ENCODE measurements at places on chromosomes 11 and 22.

GRCh38 chr11:34218067-34218466 lies 112.6 kb downstream of the NAT10 start:
- DNase-seq, result no peak

- DNase-seq, result no peak
Observed at GRCh38 chr11:100939571-100939970, 190.0 kb downstream of the PGR start.

DNA sequence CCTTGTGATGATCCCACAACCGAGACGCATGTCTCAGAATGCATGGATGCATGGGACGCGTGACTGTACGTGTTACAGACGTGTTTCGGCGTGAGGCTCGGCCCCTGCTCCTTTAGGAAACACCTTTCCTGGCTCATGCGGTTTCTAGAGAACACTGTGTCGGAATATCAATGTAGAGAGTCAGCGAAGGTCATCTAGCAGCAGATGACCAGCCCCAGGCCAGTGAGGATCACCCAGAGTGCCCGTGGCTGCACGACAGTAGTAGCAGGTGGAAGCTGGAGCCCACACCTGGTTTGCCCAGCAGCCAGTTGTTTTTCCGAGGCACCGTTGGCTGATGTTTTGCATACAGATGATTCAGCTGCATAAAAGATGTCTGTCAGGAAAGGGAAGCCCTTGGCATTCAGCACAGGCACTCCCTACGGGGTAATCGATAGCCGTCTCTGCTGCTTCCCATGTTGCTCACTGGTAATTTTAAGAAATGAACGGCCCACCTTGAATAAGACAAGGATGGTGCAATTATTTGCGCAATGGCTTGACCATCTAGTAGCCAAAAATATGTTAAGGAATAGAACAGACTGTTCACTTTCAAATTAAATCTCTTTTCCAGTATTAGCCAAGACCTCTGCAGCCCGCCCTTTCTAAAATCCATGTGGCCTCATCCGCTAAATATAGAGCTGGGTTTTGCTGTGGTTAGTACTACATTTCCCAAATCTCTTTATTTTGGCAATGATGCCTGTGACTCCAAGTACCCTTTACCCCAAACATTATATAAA lies 1.1 kb upstream of the CLTCL1 start:
- no peak for DNase-seq

- no peak for DNase-seq
Observed at GRCh38 chr11:1041149-1041467, 4.6 kb upstream of the MUC6 start.

GRCh38 chr11:118497831-118498230 lies 29.4 kb upstream of the TTC36 start:
- no peak for DNase-seq

DNA sequence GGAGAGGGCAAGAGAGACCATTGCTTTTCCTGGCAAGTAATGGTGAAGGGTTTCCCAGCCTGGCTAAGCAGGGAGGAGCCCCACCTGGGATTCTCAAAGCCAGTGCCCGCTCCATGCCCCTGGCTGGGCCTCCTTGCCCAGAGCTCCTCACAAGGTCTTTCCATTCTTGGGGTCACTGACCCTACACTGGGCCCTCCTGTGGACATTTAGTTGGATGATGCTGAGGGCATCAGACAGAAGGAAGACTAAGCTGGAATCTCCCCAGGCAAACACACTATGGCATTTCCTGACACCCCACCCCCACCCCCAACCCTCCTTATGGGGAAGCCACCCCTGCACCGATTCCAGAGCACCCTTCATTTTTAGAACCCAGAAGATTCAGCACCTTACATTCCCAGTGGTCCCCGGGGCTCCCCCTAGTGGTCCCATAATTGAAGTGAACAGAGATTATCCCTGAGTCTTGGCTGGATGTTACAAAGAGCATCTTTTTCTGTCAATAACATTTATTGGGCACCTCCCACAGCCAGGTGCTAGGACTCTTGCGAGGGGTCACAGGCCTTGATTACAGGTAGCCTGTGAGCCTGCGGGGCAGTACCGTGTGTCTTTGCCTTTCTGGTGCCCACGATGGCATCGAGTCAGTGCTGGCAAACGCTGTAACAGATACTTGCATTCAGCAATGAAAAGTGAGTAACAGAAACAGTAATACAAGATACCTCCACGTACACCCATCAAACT lies 548.5 kb downstream of the BUD13 start:
- DNase-seq, result peak; percentile 60

GRCh38 chr22:37419370-37419968 lies 7.8 kb downstream of the ELFN2 start:
- no peak for DNase-seq

DNA sequence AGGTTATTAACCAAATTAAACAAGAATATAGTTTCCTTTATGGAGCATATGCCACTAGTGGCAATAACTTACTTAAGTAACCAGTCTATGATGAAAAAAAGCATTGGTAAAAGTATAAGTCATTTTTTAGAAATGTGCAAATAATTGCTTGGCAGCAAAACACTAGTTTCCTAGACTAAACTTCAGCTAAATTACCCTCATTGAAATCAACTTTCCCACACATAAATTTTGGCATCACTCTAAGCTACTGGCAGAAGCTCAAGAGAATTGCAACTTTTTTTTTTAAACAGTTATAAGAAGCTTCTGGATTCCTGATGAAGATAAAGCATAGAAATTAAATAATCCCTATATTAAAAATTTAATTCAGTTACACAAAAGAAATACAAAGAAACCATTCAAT lies 12.5 kb downstream of the CCDC34 start:
- no peak for DNase-seq

GRCh38 chr11:68992743-68993255 lies 12.0 kb upstream of the MRGPRD start:
- no peak for DNase-seq

DNA sequence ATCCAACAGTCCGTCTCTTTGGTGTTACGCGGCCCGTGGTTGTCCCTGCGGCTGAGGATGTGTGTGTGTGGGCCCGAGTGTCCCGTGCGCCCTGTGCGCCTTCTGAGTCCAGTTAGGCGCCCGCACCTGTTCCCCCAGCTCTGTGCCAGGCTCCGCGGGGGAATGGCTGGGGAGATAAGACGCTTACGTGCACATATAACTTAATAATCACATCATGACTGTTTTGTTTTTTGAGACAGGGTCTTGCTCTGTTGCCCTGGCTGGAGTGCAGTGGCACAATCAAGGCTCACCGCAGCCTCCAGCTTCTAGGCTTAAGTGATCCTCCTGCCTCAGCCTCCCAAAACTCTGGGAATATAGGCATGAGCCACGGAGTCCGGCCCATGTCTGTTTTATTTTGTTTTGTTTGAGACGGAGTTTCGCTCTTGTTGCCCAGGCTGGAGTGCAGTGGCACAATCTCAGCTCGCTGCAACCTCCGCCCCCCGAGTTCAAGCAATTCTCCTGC lies 817 bp downstream of the ARL2 start:
- no peak for DNase-seq

DNA sequence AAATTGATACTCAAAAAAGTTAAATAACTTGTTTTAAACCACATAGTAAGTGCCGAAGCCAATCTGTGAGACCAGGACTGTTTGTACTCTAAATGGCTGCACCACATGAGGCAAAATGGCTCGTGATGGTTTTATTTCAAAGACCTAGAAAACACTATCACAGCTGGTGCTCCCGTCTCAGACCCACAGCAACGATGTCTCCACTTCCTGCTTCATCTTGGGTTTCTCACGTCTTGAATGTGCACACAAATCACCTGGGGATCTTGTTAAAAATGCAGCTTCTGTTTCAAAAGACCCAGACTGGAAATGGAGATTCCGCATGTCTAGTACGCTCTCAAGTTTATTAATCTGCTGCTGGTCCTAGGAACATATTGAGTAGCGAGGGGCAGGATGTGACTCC lies 1.2 kb downstream of the CD3E start:
- DNase-seq, result peak; percentile 41

- no peak for DNase-seq
Observed at GRCh38 chr22:27431896-27432295, 369.7 kb downstream of the MN1 start.

- no peak for DNase-seq
Observed at GRCh38 chr11:126731576-126732142, 268.9 kb downstream of the KIRREL3 start.

DNA sequence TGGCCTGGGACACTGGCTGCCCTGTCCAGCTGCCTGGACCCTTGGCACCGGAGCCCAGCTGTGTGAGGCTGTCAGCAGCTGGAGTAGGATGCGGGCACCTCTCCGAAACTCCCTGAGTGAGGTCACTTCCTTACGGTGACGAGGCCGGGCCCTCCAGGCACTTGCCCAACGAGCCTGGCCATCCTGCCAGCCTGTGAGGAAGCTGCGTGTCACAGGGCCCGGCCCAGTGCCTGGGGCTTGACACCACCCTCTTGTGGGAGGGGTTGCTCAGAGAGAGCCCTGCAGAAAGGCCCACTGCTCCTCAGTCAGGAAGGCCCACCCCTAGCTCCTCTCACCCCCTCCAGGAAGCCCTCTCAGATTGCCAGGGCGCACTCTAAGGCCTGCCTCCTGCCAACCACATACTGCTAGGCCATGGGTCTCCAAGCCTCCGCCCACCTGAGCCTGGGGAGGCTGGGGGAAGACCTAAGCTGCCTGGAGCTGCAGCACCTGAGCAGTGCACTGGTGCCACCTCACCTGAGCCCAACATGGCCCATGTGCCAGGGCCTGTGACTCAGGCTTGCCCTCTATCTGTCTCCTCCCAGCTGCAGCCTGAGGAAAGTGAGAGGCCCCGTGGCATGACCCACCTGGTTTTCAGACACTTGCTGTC lies 4.3 kb upstream of the PHLDA2 start:
- DNase-seq, result peak; percentile 70

GRCh38 chr11:86660736-86661135 lies 11.7 kb downstream of the ME3 start:
- no peak for DNase-seq

- DNase-seq, result no peak
Observed at GRCh38 chr22:43266076-43266475, 77.1 kb downstream of the SCUBE1 start.

- no peak for DNase-seq
Observed at GRCh38 chr22:42025421-42025820, 26.8 kb downstream of the WBP2NL start.

- no peak for DNase-seq
Observed at GRCh38 chr22:48018346-48018745, 1255.9 kb downstream of the TBC1D22A start.

DNA sequence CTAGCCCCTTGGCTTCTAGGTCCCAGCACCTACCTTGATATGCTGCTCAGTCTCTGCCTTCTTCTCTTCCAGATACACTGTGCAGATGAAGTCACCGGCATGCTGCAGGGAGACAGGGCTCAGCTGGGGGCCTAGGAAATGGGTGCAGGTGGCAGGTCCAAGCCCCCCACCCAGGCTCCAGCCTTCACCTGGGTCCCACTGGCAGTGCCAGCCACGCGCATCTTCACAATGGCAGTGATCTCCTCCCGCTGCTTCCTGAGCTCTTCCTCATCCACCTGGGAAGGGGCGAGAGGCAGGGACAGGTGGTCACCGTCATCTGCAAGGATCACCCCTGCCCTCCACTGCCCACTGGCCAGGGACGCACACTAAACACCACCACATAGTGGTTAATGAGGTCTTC lies 21.1 kb upstream of the PDE2A start:
- DNase-seq, result no peak

DNA sequence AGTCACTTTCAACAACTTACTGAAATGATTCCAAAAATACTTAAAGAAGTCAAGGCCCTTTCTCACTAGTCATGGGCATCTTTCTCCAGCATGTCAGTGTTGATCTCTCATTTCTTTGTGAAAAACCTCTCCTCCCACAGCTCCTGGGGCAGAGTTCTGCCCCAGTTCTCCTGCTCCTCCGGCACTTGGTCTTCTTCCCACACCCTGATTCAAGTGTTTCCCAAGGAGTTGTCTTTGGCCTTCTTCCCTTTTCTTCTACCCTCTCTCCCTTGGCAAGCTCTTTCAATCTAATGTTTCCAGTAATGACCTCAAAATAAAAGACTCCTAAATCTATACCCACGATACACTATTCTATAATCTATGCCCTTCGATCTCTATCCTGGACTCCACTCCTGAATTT lies 42.1 kb upstream of the CCDC34 start:
- DNase-seq, result no peak

- no peak for DNase-seq
Observed at GRCh38 chr11:10762185-10762584, 11.1 kb downstream of the CTR9 start.

- DNase-seq, result no peak
Observed at GRCh38 chr22:47990481-47990880, 1228.0 kb downstream of the TBC1D22A start.

DNA sequence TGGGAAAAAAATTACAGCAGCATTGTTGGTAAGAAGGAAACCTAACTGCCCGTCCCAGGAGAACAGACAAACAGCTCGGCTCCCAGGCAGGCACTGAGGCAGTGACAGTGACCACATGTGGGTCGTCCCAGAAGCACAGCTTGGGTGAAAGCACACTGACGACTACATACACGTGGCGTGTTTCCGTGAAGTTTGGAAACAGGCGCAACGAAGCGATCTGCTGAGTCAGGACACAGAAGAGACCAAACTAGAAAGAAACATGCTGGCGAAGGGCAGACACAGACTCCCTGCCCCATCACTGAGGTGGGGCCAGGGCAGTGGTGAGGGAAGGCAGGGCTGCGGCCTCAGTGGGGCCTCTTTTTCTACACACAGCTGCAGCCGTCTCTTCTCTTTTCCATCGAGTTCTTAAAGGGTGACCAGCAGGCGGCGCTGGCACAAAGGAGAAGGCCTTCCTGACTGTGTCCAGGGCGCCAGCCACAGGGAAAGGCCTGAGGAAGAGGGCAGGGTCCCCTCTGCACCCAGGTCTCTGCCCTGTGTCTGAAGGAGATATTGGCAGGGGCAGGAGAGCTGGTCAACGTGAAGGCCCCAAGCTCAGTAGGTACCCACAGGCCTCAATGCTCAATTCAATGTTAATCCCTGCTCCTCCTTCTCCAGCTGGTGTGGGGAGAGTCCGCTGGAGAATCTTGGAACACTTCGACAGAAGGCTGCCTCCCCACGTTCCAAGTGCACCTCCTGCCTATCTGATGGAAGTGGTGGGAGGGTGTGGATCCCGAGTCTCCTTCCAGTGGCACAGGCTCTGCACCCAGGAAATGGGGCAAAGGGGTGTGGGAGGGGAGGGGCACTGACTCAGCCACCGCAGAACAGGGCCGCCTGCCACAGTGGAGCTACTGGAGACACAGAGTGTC lies 19.9 kb downstream of the CARS1 start:
- DNase-seq, result peak; percentile 59

DNA sequence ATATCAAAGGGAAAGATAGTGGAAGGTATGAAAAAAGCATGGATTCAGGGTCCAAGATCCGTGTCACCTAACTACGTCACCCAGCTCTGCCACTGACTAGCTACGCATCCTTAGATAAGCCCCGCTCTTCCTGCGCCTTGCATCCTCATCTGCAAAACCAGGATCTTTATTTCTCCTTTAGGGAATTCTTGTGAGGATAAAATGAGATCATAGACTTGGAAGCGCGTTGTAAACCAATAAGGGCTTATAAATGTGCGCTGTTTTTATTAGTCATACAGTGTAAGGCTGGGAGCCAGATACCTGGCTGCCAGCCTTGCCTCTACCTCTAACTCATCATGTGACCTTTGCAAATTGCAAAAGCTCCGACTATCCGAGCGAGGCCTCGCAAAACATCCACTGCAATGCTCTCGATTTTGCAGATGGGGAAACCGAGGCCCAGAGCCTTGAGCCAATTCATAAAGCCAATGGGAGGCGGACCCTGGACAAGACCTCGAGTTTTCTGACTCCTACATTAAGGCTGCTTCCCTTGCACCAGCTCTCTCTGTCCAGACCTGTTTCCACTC lies 753 bp downstream of the PRPF19 start:
- peak; percentile 30 for DNase-seq

Measured in activated CD4-positive, alpha-beta T cell treated with anti-CD3 and anti-CD28 coated beads for 48 hours (primary cell).